ENCODE measurements at places on chromosomes 16 and 17.

GRCh38 chr17:81365148-81365600 is 30.1 kb upstream of the BAHCC1 start:
- no peak for DNase-seq

DNA sequence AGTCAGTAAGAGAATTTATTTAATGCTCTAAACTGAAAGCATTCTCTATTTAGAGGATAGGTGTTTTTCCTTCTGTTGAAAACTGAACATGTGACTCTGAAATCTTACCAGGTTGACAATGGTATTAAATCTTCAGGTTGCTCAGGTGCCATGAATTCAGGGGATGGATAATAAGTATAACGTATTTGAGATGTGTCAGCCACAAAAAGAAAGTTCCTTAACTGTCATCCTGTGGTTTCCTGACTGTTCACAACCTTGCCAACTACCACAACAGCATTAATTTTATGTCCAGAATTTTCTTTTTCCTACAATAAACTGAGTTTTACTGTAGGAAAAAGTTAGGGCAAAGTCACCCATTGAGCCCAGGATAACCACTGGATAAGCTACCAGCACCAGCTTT is 243.3 kb upstream of the PSMD7 start:
- DNase-seq = no peak

- no peak for DNase-seq
Observed at GRCh38 chr16:2859686-2860265, 1.8 kb upstream of the PRSS22 start.

DNA sequence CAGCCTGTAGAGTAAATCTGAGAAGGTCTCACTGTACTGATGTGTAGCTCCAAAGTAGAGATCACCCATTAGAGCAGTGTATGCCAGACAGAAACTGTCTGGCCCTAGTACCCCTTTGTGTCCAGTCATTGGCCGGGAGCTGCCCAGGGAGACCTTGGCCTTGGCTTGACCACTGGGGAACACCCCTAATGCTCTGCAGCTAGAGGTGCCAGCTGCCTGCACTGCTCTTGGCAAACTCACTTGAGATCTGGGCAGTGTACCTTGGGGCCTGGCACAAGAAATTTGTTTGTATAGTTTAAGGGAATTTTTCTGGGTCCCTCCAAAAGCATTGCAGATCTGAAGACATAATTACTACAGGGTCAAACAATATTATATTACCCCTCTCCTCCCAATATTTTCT is 78.7 kb upstream of the MPHOSPH6 start:
- DNase-seq = no peak

DNA sequence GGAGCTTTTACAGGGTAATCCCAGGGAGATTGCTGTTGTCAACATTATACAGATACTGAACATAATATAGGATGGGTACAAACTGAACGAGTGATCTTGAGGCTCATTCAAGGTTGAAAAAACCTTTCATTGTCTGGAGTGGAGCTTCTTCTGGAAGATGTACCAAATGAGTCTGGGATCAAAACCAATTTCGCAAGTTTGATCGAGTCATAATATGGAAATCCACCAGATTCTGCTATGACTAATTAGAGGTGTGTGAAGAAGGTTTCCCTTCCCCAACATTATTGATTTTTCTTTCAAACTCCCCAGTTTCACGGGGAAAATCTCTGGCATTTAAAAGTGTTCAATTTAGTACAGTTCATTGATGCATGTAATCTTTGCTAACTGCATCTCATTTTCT is 324.1 kb downstream of the ZFHX3 start:
- no peak for DNase-seq

GRCh38 chr17:17395885-17396284 is 80.9 kb upstream of the MED9 start:
- no peak for DNase-seq

DNA sequence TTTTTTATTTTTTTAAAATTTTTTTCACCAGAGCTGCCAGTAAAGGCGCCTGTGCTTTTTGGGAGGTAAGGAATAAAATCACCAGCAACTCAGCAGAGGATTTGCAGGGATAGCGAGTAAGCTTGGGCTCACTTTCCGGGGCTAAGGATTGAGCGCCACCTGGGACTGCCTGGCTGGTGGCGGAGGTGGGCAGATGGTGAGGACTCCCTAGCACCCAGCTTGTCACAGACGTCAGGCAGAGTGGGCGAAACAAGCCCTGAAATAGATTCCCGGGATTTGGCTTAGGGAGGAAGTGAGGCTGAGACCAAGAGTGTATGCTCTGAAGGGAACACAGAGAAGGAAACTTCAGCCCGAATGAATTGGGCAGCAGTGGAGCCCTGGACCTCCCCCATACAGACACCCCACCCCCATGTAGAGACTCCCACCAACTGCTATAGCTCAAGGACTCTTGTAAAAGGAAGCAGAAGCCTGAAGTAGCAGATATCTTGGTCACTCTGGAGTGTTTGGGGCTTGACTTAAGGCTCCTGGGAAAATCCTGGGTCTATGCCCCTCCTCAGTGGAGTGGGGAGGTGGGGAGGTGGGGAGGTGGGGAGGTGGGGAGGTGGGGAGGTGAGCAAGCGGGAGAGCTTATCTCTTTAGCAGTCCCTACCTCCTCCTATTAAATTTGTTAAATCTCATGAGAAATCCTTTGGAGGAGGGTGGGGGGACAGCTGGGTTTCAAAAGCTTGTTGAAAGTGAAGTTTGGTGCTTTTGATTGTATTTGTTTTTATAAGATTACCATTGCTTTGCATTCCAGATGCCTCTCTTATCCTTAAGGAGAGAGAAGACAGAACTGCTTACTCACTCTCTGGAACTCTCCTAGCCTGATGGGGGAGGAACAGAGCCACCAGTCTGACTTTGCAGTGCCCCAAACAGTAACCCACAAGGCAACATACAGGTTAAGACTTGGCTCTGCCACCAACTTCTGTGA is 8.2 kb downstream of the ARL4D start:
- DNase-seq = no peak

GRCh38 chr16:79284766-79285165 is 315.8 kb downstream of the MAF start:
- no peak for DNase-seq

DNA sequence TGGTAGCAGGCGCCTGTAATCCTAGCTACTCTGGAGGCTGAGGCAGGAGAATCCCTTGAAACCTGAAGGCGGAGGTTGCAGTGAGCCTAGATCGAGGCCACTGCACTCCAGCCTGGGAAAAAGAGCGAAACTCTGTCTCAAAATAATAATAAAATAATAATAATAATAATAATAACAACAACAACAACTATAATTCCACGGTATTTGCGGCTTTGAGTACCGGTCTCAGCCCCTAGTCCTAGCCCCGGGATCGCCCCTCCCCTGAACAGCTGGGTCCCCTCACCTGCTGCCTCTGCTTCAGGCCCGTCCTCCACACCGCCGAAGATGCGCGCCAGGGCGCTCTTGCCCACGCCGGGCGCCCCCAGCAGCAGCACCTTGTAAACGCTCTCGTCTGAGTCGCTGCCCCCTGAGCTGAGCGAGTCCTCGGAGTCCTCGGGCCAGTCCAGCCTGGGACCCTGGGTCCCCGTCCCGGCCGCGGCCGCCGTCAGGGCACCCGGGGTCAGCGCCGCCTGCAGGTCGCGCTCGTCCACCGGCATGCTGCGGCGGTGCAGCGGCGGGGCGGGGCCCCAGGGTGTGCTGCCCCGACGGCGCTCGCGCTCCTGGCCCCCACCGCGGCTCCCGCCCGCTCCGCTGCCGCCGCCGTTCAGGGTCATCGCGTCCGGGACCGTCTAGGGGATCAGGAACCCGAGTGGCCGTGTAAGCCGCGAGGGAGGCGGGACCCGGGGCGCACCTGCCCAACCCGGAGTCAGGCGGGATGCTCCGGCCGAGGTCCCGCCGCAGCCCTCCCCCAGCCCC is 611 bp downstream of the RRAD start:
- DNase-seq = no peak

DNA sequence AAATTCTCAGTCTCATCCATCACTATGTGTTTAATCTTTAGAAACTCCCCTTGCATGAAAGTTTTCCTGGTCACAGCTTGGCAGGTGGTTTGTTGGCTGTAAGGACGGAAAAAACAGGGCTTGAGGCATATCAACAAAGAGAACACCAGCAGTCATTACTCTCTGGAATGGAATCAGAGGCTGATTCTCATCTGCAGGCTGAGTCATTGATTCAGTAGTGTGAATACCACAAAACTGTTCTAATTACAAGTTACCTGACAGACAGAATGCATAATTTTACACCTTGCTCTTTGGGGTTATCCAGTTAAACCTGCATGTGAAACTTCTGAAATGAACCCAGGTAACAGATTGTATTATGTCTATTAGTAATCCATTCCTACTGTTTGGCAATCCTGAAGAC is 11.5 kb upstream of the SLFN12L start:
- no peak for DNase-seq

DNA sequence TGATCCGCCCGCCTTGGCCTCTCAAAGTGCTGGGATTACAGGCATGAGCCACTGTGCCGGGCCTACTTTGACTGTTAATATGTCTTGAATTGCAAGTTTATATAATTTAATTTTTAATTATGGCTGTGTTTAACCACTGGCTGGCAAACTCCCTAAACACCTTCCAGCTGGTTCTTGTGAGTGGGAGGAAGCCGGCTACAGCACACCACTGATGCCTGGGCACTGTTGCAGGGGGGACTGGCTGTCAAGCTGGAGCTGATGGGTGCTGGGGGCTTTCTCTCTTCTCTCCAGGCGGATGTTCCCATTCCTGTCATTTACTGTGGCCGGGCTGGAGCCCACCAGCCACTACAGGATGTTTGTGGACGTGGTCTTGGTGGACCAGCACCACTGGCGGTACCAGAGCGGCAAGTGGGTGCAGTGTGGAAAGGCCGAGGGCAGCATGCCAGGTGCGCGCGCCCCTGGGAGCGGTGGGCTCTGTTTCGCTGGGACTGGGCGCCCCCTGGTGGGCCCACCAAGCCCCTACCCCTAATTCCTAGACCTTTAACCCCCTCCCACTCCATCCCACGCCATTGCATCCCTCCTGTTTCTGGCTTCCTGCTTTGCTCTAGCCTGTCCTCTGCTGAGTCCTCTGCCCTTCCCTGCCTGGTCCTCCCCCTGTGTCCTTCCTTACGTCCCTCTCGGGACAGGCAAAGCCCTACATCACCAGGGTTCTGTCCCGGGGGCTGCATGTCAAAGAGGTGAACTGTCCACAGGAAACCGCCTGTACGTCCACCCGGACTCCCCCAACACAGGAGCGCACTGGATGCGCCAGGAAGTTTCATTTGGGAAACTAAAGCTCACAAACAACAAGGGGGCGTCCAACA is 9.5 kb downstream of the TBX21 start:
- no peak for DNase-seq

GRCh38 chr16:84735849-84736586 is 36.2 kb downstream of the USP10 start:
- peak; percentile 23 for DNase-seq

DNA sequence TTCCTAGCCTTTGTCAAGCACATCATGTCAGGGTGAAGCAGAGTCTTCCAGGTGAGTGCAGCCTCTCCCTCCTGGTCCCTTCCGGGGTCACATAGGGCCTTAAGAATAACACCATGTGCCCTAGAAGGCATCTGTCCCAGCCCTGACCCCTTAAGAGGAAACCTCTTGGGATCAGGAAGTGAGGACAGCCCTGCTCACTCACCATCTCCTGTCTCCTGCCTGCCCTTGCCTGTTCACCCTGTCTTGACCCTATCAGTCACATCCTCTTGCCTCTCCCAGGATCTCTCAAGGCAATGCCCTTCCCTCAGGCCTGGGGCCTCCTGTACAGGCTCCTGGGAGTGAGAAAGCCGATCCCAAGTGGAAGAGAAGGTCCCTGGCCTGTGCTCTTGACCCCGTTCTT is 13.9 kb downstream of the MYL4 start:
- no peak for DNase-seq

GRCh38 chr16:49748322-49748721 is 107.6 kb downstream of the ZNF423 start:
- DNase-seq = no peak

DNA sequence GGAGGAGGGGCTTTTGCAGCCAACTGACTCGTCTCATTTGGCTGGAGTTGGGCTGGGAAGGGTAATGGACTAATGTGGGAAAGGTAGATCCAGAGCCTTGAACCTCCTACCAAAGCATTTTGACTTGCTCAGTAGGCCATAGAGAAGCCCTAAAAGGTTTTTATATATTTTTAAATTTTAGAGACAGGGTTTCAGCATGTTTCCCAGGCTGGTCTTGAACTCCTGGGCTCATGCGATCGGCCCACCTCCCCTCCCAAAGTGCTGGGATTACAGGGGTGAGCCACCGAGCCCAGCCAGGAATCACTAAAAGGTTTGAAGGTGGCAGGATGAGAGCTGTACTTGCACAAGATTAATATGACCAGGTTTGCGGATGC is 2.0 kb upstream of the PITPNC1 start:
- DNase-seq = no peak

DNA sequence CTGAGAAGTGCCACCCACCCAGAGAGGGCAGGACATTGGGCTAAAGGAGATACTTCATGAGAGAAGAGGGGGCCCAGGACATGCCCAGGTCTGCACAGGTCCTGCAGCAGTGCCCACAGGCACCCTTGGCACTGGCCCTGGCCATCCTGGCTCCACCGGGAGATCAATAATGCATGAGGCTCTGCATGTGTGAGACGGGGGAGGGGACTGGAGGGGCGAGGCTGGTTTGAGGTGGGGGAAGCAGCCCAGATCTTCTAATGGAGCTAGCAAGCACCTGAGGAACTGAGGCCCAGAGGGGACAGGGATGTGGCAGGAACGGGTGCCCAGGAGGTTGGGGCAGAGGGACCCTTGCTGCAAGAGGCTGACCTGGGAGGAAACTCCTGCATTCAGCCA is 567 bp downstream of the OSBPL7 start:
- no peak for DNase-seq

GRCh38 chr17:80270104-80270503 is 9.5 kb downstream of the RNF213 start:
- no peak for DNase-seq

DNA sequence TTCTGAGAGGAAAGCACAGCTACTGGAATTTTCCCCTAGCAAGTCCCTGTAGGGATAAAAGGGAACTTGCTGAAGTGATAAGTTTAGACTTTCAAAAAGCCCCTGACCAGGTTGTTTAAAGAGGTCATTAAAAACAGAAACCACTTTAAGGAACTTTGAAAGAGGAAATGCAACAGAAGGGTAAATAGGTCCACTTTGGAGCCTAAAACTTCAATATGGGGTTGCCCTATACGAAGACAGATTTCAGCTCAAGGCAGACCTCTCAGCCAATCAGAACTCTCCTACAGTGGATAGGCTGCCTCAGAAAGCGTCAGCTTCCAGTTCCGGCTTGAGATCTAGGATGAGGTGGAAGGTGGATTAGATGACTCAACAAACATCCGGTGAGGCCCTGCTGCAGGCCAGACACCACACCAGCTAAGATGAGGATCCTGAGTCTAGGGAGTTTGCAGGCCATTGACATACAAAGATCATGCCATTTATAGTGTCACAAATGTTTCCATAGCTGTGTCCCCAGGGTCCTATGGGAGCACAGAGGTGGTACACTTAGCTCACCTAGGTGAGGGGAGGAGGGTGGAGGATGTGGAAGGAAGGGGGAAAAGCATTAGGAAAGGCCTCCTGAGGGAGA is 7.9 kb upstream of the MFSD6L start:
- no peak for DNase-seq
